ENCODE measurements at places on chromosomes 6 and 20. TPM values are rescaled to one million over a fixed set of nuclear protein-coding genes. Genes with fewer than 3 reads are reported as not detected.

Gene TTLL9
- not detected for total RNA-seq

Gene NMBR
- total RNA-seq: not detected

Gene EYS
- not detected for total RNA-seq

Gene OR2H1
- total RNA-seq: not detected

Gene SYTL3
- total RNA-seq: 186 TPM

Gene MAP3K5
- 13.2 TPM for total RNA-seq

Gene PLCB1
- total RNA-seq: 3.9 TPM

Gene CLDN20
- total RNA-seq: not detected

Gene SSTR4
- not detected for total RNA-seq

Gene MYO6
- total RNA-seq: 6.4 TPM

Gene BPIFB2
- total RNA-seq: not detected

Gene MTHFD1L
- total RNA-seq: 119 TPM

Gene RAET1G
- total RNA-seq: not detected

Gene BFSP1
- total RNA-seq: 0.36 TPM

Gene TRAPPC3L
- total RNA-seq: not detected

Gene GPR6
- total RNA-seq: not detected

Gene TREM1
- total RNA-seq: 0.17 TPM

Gene MCHR2
- not detected for total RNA-seq

Gene WFDC12
- not detected for total RNA-seq

Gene MYLK4
- 0.07 TPM for total RNA-seq

Gene BPI
- not detected for total RNA-seq

Gene OR12D3
- total RNA-seq: not detected

Gene CDH26
- 1.6 TPM for total RNA-seq

Gene RPN2
- 125 TPM for total RNA-seq

Gene CDC25B
- 120 TPM for total RNA-seq

Gene VEGFA
- total RNA-seq: 35.1 TPM

Gene PPP1R3G
- not detected for total RNA-seq

Gene DEFB132
- not detected for total RNA-seq

Gene TAF11
- 29.0 TPM for total RNA-seq

Gene DNAH8
- total RNA-seq: 0.02 TPM

Gene C6orf15
- not detected for total RNA-seq

Gene CALHM4
- total RNA-seq: not detected
